H9 (cell line): ENCODE measurements at places on chromosomes 12 and 14.

GRCh38 chr12:120249266-120249874 is 16.2 kb downstream of the PXN start:
- DNase-seq = peak; percentile 31

DNA sequence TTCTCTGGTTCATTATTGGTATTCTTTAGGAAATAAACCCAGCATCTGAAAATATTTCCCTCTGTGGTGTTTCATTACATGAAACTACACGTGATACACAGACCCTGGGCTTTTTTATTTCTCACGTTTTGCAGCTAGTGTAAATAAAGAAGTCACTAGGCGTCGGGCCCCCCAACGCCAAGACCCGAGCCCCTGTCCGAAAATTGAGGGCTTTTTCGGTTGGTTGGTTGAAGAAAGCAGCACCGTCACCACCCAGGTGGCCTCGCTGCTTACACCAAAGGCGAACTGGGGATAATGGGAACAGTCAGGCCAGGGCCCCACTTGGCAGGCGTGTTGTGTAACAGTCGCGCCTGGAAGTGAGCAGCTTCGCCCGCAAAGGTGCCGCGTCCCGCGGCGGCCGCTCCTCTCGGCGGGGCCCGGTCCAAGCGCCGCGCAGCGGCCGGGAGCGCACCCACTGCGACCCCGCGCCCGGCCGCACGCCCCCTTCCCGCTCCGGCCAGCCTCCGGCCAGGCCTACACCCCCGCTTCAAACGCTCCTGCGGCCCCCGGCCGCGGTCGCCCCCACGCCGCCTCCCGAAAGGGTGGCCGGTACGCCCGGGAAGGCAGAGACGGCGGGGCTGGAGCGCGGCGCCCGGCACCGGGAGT is 1.2 kb downstream of the DUSP16 start:
- DNase-seq = peak; percentile 65

GRCh38 chr12:40149673-40150260 is 43.9 kb upstream of the SLC2A13 start:
- DNase-seq = no peak

DNA sequence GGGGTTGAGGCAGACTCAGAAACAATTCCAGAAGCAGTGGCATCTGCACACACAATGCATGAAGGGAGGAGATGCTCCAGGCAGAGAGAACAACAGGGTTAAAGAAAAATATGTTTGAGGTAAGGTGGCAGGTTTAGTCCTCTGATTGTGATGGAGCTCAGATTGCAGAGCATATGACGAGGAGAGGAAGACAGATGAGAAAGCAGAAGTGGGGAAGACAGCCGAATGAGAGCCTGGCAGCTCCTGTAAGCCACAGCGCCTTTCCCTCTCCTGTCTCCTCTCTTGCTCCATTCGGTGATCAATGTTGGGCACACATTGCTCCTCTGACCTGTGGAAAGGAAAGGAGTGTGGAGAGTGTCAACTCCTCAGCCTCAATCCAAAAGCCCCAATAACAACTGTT is 372.2 kb downstream of the GXYLT1 start:
- DNase-seq = no peak

DNA sequence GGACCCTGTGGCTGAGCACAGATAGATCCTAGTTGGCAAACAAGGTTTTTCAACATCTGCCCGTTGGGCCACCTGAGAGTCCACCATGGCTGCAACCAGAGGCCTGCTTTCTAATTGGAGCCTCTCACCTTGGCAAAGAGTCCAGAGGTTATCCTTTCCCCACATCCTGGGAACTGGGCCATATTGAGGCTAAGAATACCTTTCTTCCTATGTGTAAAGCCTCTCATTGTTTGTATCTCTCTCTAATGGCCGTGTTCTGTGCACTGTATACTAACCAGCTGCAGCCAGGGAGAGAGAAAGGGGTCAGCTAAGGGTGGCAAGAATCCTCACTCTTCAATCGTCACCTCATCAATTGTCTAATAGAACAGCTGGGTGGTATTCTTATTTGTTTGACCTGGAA is 79.1 kb upstream of the ST8SIA1 start:
- DNase-seq = no peak

DNA sequence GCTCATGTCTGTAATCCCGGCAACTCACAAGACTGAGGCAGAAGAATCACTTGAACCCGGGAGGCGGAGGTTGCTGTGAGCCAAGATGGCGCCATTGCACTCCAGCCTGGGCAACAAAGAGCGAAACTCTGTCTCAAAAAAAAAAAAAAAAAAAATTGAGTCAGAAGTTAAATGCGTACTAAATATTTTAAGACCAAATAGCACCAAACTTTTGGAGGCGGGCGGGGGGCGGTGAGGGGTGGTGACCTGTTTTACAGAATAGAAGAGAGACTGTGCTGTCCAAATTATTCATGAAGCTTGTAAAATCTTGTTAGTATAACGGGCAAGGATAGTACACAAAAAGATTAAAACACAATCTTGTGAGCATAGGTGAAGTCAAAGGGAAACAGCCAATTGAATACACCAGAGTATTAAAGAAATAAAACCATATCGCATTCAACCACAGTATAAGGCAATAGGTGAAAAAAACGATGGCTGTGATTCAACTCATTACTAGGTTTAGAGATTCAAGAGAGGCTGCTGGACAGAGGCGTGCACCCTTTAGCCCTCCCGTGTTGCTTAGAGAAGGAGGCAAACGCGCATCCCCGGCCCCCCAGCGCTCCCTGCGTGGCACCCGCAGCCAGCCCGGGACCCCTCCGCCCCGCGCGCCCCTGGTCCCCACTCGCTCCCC is 571 bp downstream of the ZNF891 start:
- DNase-seq = no peak

DNA sequence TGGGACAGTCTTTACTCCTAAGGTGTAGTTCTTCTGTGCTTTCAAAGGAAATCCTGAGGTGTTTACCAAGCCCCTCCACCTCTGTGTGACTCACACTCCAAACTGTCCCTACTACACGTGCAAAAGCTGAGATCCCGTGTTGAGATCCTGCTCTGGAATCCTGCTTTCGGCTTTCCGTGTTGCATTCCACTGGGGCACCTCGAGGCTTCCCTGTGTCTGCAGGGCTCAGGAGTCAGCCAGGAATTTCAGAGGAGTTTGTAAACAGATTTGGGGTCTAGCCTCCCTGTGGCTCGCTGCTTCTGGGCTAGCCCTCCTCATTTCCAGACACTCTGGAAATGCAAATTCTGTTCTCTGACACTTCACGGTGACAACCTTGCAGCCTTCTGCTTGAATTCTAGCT is 48.4 kb downstream of the CACNA2D4 start:
- DNase-seq = peak; percentile 21

DNA sequence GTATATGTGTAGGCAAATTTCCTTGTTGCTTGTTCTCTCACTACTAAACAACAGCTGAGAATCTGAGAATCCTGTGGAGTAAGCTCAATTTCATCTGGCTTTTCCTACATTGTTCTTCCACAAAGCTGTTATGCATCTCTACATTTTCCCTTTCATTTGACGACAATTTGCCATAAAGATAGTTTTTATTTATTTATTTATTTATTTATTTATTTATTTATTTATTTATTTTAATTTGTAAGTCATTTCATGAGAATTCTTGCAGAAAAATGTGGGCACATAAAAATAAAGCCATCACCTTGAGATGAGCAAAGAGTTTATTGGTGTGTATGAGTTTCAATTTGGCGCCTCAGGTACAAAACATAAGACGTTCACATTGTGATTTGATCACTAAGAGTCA is 545.9 kb upstream of the SEL1L start:
- DNase-seq = no peak

- DNase-seq = no peak
Measured at GRCh38 chr12:6266541-6266966, 43.9 kb upstream of the PLEKHG6 start.

DNA sequence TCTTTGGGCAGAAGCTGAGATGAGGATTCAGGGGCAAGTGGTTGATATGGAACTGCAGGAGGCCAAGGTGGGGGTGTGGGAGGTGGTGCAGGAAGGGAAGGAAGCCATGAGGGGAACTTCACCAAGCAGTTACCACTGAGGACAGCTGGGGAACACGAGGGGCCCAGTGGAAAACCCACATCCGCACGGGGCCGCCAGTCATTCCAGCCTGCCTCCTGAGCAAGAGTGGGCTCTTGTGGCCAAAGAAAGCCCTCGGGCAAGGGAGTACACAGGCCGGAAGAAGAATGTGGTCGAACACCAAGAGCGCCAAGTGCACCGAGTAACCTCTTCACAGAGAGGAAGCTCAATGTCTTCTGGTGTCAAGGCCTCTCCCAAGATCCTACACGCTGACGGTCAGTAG is 252.2 kb upstream of the FOXN3 start:
- no peak for DNase-seq

GRCh38 chr12:49345825-49346658 is 646 bp upstream of the DNAJC22 start:
- peak; percentile 54 for DNase-seq

DNA sequence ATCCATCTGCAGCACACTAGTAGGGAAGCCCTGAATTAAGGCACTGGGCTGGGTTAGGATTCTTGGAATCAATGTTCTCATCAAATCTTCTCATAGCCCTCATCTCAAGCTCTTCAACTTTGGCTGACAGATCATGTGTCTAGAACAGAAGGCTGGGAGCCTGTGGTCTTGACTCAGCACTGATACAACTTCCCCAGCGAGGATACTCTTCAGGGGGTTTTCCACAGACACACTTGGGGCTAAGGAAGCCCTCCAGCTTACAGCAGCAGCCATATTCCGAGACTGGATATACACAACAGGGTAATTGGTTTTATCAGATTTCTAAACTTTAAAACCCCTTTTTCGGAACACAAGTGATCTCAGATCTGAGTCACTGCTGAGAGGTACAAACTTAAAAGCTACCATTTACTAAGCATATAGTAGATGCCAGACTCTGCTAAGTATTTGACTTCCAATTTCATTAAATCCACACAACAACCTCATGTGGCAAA is 3.5 kb downstream of the FMNL3 start:
- no peak for DNase-seq

- no peak for DNase-seq
Measured at GRCh38 chr14:69014829-69015259, 35.7 kb upstream of the ACTN1 start.

GRCh38 chr12:93877446-93877845 is 200.3 kb downstream of the CRADD start:
- DNase-seq = no peak

GRCh38 chr12:116157845-116158267 is 119.6 kb downstream of the MED13L start:
- DNase-seq = no peak

DNA sequence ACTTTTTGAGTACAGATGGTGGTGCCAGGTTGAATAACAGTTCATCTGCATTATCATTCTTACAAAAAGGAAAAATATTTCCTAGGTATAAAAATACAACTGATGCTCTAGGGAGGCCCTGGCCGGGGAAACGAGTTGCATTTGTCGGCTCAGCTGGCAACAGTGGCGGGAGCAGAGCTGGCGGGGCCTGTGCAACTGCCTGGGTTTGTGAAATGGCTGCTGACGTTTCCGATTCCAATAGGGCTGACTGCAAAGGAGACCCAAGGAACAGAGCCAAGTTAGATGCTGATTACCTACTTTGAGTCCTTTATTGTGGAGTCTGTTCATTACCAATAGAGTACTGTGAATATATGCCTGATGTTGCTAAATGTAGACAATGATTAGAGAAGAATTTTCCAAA is 25.8 kb upstream of the PHLDA1 start:
- DNase-seq = no peak

- no peak for DNase-seq
Measured at GRCh38 chr12:106032623-106032925, 106.2 kb downstream of the NUAK1 start.

DNA sequence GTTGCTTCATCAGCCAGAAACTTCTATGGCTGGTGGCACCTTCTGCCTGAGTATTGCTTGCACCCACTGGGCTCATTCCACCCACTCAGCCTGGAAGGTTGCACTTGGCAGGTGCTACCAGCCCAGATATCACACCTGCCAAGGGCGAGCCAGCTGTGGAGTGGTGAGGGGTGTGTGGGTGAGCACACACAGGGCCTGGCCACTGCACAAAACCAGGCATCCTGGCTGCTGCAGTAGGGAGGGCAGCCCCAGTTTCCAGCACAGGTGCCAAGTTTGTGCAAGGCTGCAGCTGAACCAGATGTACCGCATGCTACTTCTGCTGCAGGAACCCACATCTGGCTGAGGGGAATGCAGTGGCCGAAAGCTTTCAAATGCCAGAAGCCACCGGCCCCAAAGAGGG is 1147.8 kb downstream of the FSCB start:
- DNase-seq = no peak

DNA sequence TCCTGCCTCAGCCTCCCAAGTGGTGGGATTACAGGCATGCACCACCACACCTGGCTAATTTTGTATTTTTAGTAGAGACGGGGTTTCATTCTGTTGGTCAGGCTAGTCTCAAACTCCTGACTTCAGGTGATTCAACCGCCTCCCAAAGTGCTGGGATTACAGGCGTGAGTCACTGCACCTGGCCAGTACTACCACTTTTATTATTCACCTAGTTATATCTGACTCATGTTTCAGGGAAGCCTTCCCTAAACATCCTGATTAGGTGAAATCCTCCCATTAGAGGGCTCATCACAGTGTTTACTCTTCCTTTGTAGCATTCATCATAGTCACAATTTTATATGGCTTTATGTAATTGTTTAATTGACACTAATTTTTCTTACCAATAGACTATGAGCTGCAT is 295.3 kb upstream of the SOX5 start:
- peak; percentile 49 for DNase-seq

GRCh38 chr14:95614349-95614748 is 71.9 kb upstream of the TCL1B start:
- no peak for DNase-seq

DNA sequence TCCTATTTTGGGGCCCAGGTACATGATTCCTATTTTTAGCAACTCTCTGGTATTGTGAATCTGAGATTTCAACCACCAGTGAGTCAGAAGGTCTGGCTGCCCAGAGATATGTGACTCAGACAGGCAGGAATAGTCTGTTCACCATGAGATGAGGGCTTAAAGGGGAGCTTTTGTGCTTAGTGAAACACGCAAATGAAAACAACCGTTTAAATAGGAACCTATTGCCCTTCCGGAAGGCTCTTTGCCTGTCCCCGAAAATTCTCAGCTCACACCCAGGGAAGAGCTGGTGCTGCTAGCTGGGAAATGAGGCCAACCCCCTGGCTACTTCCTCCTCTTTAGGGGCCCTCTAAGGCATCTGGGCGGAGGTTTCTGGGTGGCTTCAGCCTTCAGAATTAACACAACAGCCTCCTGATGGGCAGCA is 283.6 kb downstream of the CACNA1C start:
- DNase-seq = no peak
